ENCODE measurements at places on chromosomes 1 and 21.

- DNase-seq = no peak
Observed at GRCh38 chr1:169091480-169091941, 15.0 kb upstream of the ATP1B1 start.

DNA sequence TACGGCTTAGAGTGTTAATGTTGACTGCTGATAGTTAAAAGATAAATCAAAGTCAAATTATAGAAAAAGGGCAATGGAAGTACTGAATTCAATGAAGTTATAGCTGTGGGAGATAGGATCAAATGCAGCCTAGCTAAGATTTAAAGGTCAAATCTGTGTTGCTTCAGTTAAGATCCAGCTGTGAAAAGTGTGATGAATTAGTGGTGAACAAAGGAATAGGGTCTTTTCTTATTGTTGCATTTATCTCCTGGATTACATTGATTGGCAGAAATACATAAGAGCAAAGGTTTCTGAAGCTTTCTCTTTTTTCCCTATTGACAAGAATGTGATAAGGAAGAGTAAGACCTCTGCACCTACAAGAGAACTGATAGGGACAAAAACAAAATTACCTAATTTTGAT is 1234.6 kb upstream of the ADGRL2 start:
- no peak for DNase-seq

- no peak for DNase-seq
Observed at GRCh38 chr1:56094168-56094567, 485.2 kb downstream of the PLPP3 start.

- DNase-seq = no peak
Observed at GRCh38 chr1:36355811-36356210, 29.9 kb downstream of the STK40 start.

DNA sequence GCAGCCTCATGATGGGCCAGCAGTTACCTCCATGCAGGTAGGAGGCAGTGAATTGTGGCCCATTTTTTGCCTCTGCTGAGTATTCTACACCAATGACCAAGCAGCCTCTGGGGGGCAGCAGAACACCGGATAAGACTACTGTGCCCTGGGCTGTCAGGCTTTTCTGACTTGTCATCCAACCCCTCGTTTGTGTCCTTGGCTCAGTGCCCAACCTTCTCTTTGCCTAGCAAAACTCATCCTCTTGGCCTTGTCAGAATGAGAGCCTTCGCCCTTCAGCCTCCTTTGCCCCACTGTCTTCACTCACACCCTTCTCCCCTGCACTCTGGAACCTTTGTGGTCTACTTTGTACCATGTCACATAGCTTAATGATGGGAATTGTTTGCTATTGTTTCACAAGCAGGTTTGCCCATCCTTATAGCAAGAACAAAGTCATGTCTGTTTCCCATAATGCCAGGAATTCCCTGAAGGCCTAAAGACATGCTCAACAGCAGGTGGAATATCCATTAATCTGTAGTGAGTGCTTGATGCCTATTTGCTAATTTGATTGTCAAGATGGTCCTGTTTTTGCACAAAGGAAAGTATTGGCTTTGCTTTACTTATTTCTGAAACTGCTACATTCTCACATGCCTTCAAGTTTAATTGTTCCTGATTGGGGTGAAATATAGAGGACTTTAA is 255.9 kb downstream of the HHAT start:
- peak; percentile 89 for DNase-seq

GRCh38 chr1:36834586-36834985 is 199.7 kb downstream of the GRIK3 start:
- no peak for DNase-seq

GRCh38 chr1:48679859-48680258 is 96.8 kb downstream of the BEND5 start:
- DNase-seq = no peak

- DNase-seq = no peak
Observed at GRCh38 chr1:30363031-30363430, 360.4 kb downstream of the MATN1 start.

DNA sequence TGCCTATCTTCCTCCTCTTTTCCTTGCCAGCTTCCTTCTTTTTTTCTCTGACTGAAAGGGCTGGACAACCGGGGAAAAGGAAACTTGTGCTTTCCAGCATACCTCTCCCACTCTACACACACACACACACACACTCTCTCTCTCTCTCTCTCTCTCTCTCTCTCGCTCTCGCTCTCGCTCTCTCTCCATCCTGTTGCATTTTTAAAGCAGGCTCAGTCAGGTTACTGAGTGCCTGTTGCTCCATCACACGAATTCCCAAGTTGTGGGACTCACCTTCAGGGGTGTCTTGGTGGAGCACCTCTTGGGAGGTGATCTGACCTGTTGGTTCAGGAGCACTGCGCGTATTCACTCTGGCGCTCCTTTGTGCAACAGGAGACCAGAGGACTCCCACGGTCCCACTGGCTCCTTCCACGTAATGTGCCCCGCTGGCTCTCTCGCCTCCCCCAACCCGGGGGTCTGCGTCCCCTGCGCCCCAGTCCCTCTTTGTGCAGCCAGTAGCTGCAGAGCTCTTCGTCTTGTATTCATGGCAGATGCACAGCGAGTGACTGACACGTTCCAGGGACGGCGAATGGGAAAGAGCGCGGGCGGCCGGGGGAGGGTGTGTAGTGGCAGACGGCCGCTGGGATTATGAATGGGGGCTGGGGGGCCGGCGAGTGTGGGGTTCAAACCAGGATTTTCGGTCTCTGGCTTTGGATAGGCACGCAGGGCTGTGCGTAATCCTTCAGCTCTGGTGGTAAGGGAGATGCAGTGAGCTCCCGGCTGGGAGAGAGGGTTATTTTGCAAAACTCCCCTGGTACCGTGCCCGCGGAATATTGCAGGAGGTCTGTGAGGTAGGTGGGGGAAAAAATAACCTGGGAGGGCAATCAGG is 660 bp upstream of the PDE4B start:
- peak; percentile 12 for DNase-seq

GRCh38 chr1:13893409-13893821 is 193.4 kb downstream of the PRDM2 start:
- DNase-seq = no peak

Data from head of caudate nucleus (tissue), 42 donors.